ENCODE measurements at places on chromosomes 7 and 10.

- DNase-seq, result no peak
Observed at GRCh38 chr10:35559416-35559815, 45.7 kb upstream of the GJD4 start.

- DNase-seq, result no peak
Observed at GRCh38 chr7:75870557-75871161, 8.2 kb upstream of the RHBDD2 start.

GRCh38 chr7:47951374-47951773 lies 3.1 kb upstream of the PKD1L1 start:
- no peak for DNase-seq

GRCh38 chr7:104826135-104826534 lies 187.9 kb upstream of the KMT2E start:
- DNase-seq, result no peak

- no peak for DNase-seq
Observed at GRCh38 chr7:98930464-98930863, 52.1 kb downstream of the TRRAP start.

DNA sequence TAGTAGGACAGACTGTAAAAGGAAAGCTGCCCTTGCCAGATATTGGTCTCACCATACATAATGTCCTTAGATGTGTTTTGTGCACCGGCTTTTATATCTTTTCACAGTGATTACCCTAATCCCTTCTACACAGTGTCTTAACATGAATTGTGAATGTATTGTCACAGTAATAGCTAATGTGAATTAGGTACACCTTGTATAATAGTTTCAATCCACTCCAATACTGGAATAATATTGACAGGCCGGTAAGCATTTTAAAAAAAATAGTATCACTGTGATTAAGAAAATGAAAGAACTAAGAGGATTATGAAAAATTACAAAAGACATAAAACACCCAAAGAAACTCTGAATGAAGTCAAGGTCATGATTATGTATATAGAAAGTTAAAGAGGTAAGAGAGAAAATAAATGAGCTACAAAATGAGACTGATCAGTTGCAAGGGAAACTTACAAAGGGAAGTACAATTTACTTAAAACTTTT lies 420.9 kb downstream of the PLXDC2 start:
- no peak for DNase-seq

- no peak for DNase-seq
Observed at GRCh38 chr7:137670222-137671064, 176.3 kb downstream of the DGKI start.

GRCh38 chr10:13709931-13710650 lies 123.3 kb downstream of the PRPF18 start:
- no peak for DNase-seq

DNA sequence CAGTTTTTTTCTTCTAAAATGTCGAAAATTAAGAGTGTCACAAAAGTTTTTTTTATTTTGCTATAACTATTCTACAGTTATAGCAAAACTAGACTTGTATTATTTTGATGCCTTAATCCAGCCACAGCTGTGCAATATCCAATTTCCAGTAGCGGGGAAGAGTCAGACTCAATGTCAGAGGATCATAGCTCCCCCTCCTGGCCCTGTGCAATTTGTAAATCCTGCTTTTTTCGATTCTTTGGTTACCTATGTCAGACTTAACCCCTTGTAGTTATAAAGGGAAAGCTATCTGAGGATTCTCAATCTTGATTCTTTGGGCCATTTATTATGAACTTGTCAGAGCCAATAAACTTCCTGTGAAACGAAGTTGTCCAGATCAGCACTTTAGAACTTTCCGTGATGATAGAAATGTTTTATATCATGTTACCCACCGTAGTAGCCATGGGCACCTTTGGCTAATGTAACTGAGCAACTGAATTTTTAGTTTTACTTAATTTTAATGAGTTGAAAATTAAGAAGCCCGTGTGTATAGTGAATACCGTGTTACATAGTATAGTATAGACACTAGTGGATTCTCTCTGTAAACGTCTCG lies 87.7 kb upstream of the PRKCQ start:
- DNase-seq, result no peak

GRCh38 chr10:20302033-20302432 lies 485.8 kb downstream of the PLXDC2 start:
- no peak for DNase-seq

GRCh38 chr7:133645884-133646391 lies 393.1 kb downstream of the EXOC4 start:
- DNase-seq, result no peak

DNA sequence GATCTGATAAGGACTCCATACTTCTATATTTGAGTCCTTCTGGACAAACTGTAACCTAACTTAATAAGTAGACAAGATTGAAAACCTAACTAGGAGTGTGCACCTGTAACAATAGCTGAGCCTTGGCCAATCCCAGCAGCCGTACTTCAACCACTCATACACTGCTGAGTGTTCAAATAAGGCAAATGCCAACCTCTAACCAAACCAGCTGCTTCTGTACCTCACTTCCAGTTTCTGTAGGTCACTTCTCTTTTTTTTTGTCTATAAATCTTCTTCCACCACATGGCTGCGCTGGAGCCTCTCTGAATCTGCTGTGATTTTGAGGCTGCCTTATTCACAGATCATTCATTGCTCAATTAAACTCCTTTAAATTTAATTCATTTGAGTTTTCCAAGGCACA lies 753.2 kb downstream of the DNAJB9 start:
- DNase-seq, result no peak

DNA sequence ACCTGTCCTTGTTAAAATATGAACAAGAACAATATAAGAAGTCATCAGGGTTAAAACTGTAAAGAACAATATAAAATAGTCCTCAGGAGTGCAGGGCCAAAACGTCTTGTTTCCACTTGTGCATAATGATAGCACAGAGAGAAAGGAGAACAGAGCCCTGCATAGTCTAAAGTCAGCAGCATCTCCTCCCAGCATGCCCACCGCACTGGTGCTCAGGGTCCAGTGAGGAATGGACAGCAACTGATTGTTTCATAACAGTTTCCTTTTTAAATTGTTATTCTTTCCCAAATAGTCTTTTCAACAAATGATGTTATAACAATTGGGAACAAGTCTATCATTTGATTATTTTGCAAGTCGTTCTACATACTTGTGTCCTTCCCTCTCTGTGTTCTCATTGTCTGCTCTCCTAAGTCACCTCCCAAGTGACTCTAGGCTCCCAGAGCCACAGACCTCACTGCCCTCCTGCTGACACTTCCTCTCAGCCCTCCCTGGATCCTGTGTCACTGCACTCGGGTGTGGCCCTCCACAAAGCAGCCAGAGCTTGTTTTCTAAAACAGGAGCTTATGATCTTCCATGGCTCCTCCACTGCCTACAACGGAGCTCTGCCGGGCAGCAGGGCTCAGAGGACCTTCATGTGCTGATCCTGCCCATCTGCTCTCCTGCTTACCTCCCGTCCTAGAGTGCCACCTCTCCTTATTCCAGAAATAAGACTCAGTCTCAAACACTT lies 27.6 kb downstream of the COBL start:
- no peak for DNase-seq

GRCh38 chr10:102235598-102235920 lies 5.8 kb downstream of the PITX3 start:
- DNase-seq, result no peak

DNA sequence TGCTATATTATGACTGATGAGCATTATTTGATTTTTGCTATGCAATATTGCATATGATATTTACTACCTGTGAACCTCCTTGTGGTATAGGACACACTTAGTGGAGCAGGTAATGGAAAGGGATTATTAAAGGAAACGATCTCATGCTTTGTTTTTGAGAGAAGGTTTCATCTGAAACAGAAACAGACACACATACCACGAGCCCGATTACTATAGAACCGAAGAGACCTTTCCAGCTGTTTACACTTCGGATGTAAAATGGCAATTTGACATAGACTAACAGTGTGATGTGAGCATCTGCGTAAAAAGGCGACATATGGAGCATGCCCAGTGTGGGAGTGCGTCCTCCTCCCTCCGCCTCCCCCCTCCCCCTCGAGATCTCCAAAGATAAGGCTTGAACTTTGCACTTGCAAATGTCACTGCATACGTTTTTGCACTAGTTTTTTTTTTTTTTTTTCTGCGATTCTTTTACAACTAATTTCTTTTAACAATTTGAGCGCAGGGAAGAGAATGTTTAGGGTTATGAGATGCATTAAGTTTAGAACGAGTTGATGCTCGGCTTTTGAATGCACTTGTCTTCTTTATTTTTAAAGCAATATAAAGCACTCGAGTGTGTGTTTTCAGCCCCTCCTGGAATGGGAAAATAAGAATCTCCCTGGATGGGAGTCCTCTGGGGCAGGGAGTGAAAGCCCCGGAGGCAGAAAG lies 251.0 kb downstream of the NSUN6 start:
- no peak for DNase-seq

DNA sequence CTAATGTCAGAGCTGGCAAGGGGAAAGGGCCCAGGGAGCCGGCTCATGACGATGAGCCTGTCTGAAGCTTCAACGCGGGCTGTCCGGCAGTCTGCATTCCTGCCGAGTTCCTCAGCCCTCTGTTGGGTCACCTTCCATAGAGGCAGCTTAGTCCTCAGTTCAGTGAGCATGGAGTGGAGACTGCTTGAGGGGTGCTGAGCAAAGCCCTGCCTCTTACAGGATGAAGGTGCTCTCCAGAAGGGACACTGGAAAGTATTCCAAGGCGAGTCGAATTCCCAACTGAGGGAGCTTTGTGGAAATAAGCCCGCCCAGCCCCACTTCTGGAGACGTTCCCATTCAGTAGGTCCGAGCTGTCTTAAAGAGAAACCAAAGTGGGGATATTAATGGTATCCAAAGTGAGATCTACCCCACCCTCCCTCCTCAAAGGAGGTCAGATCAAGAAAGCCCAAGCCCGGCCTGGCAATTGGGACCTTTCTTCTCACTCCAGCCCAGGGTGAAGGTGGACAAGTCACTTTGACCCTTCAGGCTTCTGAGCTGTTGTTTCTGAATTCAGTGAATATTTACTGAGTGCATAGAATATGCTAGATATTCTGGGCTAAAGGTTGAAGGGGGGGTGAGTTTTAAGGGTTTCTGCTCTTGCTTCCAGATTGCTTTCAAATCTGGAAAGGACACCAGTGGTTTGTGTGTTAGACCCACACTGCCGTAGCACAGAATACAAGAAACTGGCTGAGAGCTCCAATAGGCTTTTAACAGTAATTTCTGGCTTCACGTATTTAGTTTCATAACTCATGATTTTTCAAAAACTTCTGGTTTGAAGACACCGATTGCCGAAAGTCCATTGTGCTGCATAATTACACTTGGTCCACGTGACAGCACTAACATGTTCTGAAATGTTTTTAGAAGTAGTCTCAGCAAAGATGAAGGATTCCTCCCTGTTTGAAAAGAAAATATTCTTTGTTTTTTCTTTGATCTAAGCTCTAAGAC lies 3.5 kb downstream of the EGFR start:
- no peak for DNase-seq

- DNase-seq, result no peak
Observed at GRCh38 chr10:27744802-27745731, 552 bp downstream of the MKX start.

GRCh38 chr7:98240961-98241673 lies 10.9 kb downstream of the TECPR1 start:
- no peak for DNase-seq

DNA sequence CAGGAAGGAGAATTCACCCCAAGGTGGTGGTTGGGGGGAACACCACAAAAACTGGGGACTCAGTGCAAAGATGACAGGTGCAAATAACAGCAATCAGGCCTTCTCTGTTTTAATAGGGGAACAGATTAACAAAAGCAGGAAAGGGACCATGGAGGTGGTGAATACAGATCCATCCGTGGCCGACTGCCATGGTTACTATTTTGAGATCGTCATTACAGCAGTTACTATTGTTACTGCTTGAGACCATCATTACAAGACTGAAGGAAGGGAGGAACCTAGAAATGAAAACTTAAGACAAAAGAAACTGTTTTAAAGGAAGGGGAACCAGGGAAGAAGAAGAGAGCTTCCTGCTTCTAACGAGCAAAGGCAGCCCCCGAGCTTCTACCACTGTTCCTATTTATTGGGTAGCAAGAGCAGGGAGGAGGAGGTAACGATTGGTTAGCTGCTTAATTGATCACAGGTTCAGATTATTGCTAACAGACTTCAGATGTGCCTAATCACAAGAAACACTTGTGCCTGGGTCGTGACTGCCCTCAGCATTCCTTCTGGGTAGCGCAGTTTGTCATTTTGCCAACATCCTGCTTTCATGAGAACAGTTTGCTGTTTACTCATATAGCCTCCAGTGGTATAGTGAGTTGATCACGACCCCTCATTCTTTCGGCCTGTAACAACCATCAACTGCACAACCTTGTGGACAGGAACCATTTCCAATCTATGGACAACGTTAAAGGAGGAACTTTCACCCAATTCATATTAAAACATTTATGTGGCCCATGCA lies 216.3 kb downstream of the CHCHD3 start:
- DNase-seq, result no peak

GRCh38 chr10:20287586-20287985 lies 471.4 kb downstream of the PLXDC2 start:
- DNase-seq, result no peak

DNA sequence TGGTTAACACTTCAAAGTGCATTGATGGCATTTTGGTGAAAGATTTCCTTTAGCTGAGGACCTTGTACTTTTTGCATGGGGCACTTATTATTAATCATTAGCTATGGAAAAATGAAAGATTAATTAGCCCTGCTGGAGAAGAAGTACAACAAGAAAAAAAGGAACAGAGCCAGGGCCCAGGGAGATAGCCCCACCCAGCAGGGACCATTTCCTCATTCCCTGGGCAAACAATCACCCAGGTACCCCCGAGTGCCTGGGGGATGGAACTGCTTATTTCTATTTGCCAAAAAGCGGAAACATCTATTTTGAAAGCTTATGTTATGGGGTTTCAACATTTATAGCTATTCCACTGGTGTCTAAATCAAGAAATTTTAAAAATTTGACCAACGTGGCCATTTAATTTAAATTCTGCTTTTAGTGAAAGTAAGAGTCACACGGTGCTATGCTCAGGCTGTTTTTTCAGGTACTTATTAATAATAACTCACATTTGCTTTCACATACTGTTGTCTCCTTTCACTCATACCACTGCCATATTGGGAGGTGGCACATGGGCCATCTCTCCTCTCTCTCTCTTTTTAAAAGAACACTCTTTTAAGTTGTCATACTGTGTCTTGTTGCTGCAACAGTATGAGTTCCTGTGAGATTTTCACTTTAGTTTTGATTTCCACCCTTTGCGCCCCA lies 143.6 kb upstream of the KIF5B start:
- no peak for DNase-seq
